ENCODE measurements at places on chromosomes 4 and X.

- DNase-seq = no peak
These were observed 3.8 kb downstream of the ZFX start for GRCh38 chrX:24153178-24153795.

- DNase-seq = no peak
These were observed 327.5 kb upstream of the FRG1 start for GRCh38 chr4:189613207-189613606.

DNA sequence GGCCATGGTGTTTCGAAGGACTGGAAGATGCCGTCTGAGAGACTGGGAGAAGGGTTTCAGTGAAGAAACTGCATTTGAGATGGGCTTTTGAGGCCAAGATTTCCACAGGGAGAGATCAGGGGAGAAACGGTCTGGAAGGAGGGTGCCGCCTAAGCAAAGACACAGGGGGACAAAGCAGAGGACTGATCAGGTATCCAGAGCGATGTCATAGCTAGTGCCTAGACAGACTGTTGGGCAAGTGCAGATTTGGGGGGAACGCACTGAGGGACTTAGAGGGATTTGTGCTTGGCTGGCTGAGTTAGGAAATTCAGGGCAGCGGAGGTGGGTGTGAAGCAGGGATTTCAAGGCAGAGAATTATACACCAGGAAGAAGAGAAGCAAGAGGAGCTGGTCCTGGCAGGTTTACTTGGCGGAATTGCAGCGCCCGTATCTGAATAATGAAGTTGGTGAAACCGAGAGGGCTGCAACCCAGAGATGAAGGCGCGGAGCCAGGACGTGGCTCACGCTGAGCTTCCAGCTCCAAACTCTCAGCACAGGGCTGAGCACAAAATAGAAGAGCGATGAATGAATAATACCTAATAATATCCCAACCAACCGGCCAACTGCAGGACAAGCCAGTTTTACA, 106.9 kb downstream of the MAML3 start:
- DNase-seq = peak; percentile 46

DNA sequence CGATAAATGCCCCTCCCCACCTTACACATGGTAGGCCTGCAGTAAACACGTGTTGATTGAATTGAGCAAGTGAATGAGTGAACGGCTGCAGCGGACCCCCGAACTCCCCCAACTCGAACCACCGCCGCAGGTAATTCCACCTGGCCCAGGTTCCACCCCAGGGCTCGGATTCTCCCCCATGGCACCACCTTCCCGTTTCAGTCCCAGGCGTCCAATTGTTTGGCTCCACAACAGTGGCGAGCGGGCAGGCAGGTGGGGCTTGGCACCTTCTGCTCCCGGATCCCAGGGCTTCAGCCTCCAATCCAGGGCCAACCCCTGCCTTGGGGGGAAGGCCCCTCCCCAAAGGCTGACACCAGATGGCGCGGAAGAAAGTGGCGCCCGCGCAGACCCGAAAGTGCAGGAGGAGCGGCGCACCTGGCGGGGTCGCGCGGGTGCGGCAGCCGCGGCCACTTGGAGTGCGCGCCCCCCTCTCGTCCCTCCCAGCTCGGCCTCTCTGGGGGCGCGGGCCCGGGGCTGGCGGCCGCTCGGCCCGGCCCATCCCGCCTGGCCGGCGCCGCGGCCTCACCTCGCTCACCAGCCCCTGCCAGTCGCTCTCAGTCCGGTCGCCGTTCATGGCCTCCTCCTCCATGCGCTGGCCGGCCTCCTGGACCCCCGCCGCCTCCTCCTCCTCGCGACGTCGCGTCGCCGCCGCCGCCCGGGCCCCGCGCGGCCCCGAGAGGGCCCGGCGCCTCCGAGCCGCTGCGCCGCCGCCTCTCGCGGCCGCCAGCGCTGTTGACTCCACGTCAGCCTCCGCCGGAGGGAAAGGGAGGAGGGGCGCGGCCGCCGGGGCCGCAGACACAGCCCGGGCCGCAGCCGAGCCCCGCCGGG, at the start of gene CCDC149:
TSS of gene CCDC149 (minus strand) at position 791 of the 867 bp plus-strand sequence. CDS start at position 613, 178 bp downstream.
- DNase-seq = no peak

DNA sequence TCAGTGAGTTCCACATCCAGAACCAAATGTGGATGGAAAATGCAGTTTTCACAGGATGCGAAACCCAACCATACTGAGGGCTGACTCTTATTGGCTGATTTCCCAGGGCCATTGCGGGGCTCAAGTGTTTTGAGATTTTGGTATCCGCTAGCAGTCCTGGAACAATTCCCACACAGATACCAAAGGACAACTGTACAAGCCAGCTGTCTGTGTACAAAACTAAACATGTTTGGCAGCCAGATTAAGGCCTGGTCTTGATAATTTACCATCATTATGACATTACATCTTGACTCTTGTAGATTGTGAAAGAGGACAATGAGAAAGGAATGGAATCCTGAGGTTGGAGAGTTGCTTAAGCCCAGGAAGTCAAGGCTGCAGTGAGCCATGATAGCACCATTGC, 121.9 kb downstream of the DKK2 start:
- DNase-seq = no peak

DNA sequence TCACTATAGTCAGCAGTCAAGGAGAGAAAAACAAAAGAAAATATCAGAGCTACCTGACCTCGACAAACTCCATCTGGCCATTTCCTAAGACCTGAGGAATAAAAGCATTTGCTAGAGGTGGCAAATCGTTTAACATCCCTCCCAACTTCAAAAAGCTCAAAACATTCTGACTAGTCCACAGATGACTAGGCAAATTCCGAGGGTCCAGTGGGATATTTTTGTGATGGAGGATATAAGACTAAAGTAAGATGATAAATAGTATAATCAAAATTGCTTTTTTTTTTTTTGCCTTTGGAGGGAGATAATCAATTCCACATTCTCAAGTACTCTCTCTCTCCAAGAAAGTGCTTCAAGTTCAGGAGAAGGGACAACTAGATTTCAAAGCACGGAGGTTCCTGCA, 119.1 kb upstream of the ETNPPL start:
- DNase-seq = no peak

DNA sequence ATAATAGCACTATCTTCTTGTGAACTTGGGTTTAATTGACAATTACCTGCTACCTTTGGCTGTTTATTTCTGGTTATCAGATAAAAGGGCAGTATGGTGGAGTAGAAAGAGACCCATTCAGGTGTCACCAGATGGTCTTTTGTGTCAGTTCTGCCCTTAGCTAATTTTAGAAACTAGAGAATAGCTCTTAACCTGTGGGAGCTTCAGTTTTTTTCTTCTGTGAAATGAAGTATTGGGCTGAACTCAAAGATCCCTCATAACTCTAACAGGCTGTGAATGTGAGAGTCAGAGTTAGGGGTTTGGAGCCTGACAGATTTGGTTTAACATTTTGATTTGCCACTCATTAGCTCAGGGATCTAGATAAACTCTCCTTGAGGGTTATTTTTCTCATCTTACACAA, 335.2 kb downstream of the PPP1R2C start:
- DNase-seq = no peak

- no peak for DNase-seq
These were observed 57.4 kb downstream of the FAT1 start for GRCh38 chr4:186666252-186666651.

DNA sequence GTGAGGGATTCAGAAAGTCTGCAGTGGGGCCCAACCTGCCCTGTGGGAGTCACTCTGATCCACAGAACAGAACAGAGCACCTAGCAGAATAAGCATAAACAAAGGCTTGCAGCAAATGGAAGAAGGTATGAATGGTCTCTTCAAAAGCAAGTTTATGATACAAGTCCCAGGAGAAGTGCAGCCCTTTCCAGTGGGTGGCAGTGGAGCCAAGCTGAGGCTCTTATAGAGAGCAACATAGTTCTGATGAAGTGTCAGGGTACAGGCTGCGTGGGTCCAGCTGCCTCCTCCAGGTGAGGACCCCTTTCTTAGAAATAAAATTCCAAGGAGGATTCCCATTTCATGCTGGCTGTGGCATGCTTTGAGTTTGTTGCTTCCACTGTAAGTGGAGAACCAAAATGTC, 88.8 kb upstream of the PAK3 start:
- no peak for DNase-seq

- DNase-seq = no peak
These were observed 41.9 kb upstream of the GAB1 start for GRCh38 chr4:143294710-143295275.

- no peak for DNase-seq
These were observed 2.2 kb upstream of the SEPTIN11 start for GRCh38 chr4:76947369-76947768.

DNA sequence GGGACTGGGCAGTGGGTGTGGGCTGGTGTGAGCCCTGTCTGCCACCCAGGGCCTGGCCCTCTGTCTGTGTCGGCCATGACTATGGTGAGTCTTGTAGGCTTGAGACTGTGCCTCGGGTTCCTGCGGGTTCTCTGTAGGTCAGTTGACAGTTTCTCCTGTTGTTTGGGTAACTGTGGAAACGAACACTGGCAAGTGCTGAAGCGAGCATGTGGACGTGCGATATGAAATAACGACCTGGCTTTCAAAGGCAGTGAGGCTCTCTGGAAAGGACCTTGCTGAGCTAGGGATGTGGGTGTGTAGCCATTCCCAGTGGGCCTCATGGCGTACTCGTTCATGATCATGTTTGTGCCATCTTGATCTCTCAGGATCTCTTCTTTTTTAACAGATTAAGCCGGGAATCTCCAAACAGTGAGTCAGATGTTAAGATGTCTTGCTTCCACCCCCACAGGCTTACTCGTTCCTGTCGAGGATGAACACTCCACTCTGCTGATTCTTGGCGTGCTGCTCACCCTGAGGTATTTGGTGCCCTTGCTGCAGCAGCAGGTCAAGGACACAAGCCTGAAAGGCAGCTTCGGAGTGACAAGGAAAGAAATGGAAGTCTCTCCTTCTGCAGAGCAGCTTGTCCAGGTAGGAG, 41.3 kb downstream of the HTT start:
- no peak for DNase-seq

GRCh38 chrX:389021-389441, 2.3 kb upstream of the PPP2R3B start:
- peak; percentile 83 for DNase-seq

- DNase-seq = no peak
These were observed 107.8 kb upstream of the TMEM47 start for GRCh38 chrX:34764852-34765361.

DNA sequence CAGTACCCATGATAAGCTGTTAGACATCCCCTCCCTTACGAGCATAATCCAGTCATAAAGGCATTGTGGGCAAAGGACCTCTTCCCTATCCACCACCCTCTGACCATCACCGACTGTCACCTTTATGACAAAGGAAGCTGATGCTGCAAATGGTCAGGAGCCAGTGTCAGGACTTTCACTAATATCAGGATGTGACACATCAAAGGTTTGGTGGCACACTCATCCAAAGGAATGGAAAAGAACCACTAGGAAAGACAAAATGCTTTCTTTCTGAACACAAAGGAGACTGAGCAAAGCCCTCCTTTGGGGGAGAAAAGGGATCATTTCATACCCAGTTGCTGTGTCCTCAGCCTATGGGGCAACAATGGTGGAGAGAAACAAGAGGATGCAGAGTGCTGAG, 66.9 kb upstream of the PROM1 start:
- no peak for DNase-seq

- DNase-seq = no peak
These were observed 95.8 kb upstream of the EFHC2 start for GRCh38 chrX:44439242-44439794.

DNA sequence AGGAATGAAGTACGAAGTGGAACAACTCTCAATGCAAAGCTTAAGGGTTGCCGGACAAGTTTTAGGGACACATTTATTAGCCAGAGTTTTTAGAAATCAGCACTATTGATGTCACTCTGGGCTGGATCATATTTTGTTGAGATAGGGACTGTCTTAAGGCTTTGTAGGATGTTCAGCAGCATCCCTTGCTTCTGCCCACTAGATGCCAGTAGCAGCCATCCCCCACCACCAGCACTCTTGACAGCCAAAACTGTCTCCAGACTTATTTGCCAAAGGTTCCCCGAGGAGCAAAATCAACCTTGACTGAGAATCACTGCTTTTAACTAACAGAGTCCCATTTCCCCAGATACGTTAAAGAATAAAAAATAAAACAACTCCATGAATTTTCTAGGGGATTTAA, 1497.3 kb downstream of the STIM2 start:
- DNase-seq = no peak

GRCh38 chr4:76974150-76974549, 24.6 kb downstream of the SEPTIN11 start:
- no peak for DNase-seq

DNA sequence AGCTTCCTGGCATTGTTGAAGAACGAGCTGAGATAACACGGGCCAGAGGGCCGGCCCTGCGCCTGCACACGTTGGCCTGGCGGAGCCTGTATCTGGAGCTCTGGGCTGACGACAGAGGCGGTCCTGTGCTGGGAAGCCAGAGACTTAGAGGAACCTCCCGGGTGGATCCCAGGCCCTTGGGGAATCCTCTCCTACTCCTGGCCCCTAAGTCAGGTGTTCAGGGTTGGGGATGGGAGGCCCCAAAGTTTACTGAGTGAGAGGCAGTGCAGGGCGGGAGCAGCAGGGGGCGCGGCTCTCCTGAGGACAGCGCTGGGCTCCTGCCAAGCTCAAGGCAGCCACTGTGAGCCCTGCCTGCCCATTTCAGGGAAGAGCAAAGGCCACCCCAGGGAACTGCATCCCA, 2.5 kb upstream of the HTRA3 start:
- no peak for DNase-seq

GRCh38 chr4:28973587-28974350, 1746.4 kb upstream of the PCDH7 start:
- no peak for DNase-seq

GRCh38 chr4:26105815-26106699, 192.0 kb downstream of the SMIM20 start:
- DNase-seq = no peak

DNA sequence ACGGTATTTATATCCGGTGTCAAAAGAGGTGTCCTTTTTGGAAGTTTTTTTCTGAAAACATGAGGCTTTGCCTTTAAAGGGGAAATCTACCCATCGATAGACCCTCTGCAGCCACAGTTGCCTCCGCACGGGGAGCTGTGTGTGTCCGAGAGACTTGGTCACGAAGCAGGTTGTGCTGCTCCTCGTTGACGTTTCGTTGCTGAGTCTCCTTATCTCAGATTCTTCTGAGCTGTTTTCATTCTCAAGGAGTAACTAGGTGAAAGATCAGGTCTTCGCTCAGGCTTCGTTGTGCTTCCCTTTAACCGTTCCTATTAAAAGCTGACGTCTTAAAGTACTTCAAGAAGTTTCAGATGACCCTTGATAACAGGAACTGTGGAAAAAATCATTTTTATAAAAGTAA, 23.8 kb downstream of the TRMT44 start:
- no peak for DNase-seq

GRCh38 chr4:8278421-8279287, 9.1 kb downstream of the HTRA3 start:
- DNase-seq = no peak

- no peak for DNase-seq
These were observed 36.8 kb upstream of the SH3RF1 start for GRCh38 chr4:169307576-169307975.

GRCh38 chr4:61275241-61275640, 75.1 kb downstream of the ADGRL3 start:
- no peak for DNase-seq

DNA sequence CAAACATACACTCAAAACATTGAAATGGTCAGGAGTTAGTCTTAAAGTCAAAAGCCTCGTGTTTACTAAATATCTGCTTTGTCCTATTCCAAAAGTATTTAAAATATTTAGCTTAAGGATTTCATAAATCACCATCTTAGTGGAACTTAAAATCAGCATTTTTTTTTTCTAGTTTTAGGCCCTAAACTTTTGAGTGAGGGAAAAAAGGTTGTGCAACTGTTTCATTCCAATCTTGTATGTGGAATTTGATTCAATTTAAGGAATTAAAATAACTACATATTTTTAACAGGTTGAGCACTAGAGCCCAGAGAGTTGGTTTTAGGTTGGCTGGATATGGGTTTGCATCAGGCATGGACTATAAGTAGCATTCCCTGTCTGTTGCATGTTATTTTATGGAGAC, 35.7 kb upstream of the ANK2 start:
- no peak for DNase-seq

Data from dorsolateral prefrontal cortex (tissue), 122 donors.